ENCODE measurements at places on chromosomes 6 and 20. TPM values are rescaled to one million over a fixed set of nuclear protein-coding genes. Genes with fewer than 3 reads are reported as not detected.

The PREX1 gene
- 19.1 TPM for total RNA-seq

The DNPH1 gene
- 95.0 TPM for total RNA-seq

The SOX4 gene
- total RNA-seq = 3.8 TPM

The KHDC1 gene
- 0.93 TPM for total RNA-seq

The PLAGL2 gene
- total RNA-seq = 5.8 TPM

The TMC2 gene
- not detected for total RNA-seq

The IPCEF1 gene
- total RNA-seq = 7.3 TPM

DNA sequence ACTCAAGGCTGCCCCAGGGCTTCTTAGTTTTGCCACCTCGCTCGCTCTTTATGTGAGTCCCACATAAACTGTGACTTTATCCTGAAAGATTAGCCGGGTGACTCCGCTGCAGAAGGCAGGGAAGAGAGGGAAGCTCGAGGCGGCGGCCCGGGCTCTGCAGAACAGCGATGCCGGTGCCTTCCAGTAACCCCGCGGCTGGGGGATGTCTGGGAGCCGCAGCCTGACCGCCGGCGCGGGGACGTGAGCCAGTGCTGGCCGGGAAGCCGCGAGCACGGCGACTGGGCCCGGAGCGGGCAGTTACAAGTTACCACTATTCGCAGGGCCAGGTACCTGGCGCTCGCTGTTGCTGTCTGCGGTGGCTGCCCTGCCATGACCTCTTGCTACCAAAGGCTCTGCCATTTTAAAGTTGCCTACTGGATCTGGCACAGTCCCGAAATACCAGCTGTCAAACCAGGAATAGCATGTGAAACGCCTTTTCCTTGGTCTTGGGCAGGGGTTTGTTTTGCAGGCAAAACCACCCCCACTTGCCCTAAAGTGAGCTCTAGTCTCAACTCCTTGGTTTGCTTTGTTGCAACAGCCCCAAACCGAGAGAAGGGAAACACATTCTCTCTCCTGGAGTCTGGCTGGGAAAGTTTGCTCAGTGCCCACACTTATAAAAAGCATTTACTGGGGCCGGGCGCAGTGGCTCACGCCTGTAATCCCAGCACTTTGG is 124.0 kb upstream of the SLC2A12 start:
- no peak for ATAC-seq

GRCh38 chr6:12359036-12359435 is 68.9 kb downstream of the EDN1 start:
- no peak for ATAC-seq

DNA sequence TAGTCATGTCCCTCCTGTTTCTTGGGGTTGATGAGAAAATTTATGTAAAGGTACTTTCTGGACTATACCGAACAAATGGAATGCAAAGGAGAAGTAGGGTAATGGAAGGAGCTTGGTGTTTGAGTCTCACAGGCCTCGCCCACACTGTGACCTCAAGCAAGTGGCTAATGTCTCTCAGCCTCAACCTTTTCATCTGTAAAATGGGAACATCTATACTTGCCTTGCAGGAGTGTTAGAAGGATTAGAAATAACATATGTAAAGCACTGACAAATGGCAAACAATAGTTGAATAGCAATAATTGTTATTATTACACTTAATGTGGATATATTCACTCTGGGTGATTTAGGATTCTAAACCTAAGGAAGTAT is 8.9 kb upstream of the PKIG start:
- ATAC-seq = no peak

- no peak for ATAC-seq
These were observed 266.6 kb downstream of the COL12A1 start for GRCh38 chr6:74939151-74939708.

- no peak for ATAC-seq
These were observed 138.8 kb downstream of the HIVEP1 start for GRCh38 chr6:12150812-12151432.

DNA sequence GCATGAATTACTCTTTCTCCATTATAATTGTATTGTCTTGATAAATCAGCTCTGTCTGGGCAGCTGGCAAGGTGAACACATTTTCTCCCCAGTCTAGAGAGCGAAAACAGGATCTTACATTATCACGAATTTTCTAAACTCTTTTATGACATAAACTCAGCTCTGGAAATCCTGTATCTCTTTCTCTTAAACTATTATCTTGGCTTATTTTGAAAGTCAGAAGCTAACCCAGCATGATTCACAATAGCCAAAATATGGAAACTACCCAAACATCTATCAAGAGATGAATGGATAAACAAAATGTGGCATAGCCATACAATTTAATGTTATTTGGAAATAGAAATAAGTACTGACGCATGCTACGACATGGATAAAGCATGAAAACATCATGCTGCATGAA is 25.9 kb upstream of the AGPAT4 start:
- no peak for ATAC-seq

DNA sequence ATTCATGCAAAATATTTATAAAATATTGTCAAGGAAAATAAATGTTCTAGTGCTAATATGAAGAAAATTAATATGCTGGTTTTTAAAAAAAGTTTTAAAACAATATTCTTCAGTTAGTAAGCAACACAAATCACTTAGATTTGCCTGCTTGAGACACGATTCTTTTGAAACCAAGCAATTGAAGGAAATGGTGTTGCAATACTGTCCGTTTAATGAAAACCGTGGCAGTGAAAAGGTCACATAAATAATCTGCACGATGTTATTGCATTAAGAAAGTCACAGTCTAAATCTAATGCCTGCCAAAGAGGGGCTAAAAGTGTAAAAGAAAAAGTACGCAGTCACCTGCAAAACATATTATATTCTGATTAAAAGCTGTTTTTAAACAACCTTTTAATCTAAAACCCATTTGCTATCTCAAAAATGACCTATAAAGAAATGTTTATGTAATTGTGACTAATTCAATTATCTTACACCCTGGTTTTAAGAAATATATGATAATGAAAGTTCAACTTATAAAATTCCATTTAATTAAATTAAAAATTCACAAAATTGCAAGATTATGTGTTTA is 143.0 kb downstream of the GMDS start:
- ATAC-seq = no peak

GRCh38 chr20:50915424-50915823 is 15.8 kb downstream of the ADNP start:
- ATAC-seq = no peak

DNA sequence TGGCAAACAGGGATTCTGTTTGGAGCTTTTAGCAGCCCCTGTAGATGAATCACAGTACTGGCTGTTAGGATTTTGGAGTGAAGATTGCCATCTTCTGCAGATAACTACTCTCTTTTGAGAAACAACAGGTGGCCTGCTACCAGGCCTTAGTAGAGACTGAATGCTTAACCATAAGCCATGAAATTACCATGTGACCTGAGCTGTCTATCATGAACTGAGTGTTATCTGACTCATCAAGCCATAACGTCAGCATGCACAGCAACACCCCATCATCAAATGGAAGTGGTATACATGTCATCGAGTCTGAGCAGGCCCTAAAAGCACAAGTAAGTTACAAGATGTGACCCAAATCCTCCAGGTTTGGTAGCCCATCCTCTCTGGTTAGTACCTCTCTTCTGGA is 132.6 kb downstream of the GPR63 start:
- no peak for ATAC-seq

- ATAC-seq = no peak
These were observed 818.8 kb upstream of the CITED2 start for GRCh38 chr6:140193269-140193668.

- ATAC-seq = no peak
These were observed 29.6 kb downstream of the GCNT2 start for GRCh38 chr6:10550764-10551163.

GRCh38 chr20:41054070-41054846 is 25.6 kb downstream of the TOP1 start:
- ATAC-seq = no peak

- ATAC-seq = no peak
These were observed 6.4 kb upstream of the SNRPB start for GRCh38 chr20:2476742-2477615.
